ENCODE measurements at places on chromosomes 16 and 17.

DNA sequence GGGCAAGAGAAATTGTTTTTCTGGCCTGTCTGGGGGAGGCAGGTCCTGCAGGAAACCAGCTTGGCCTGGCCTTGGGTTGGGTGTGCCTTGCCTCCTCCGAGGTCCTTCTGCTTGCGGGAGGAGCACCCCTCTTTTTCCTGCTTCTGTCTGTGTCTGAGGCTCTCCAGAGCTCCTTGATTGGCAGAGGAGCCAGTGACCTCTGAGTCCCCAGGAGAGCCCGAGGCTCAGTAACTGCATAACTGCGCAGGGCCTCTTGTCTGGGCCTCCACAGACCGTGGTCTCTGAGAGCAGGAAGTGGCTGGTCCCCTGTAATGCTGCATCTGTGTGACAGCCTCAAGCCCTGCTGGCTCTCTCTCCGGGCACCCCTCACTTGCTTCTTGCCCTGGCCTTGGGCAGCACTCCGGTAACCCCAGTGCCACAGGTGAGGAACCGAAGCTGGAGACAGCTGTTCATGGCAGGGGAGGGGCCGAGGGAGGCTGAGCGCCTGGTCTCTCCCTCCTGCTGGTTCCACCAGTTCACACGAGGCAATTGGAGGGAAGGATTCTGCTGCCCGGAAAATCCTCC is 1.6 kb downstream of the CAPN15 start:
- DNase-seq, result no peak

DNA sequence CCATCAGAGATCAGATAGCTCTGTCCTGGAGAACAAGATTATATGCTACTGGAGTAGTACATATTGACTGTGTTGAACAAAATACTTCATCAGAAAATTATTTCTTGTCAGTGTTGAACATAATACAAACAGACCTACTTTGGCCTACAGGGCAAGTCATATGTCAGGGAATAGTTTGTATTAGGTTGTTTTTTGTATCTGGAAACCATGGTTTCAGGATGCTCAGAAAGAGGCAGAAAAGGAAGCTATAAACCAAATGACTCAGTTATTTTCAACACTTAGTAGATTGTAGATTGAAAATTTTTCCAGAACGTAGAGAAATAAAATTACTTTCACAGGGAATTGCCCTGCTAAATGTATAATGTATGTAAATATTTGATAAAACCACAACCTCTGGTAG is 198.4 kb downstream of the CYB561 start:
- no peak for DNase-seq

DNA sequence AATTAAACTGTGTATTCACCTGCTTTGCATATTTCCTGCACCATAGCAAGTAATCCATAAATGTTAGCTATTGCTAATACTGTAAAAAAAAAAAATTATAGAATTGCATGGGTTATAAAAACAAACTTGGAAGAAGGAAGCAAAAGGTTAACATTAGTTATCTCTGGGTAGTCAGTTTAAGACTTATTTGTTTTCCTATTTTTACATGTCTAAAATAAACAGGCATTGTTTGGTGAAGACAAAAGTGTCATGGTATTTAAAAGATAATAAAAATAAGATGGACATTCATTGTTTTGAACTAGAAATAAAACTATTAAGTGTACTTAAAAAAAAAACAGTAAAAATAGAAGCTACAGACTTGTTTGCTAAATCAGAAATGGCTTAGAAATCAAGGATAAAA is 313.8 kb downstream of the SOX9 start:
- DNase-seq, result no peak

DNA sequence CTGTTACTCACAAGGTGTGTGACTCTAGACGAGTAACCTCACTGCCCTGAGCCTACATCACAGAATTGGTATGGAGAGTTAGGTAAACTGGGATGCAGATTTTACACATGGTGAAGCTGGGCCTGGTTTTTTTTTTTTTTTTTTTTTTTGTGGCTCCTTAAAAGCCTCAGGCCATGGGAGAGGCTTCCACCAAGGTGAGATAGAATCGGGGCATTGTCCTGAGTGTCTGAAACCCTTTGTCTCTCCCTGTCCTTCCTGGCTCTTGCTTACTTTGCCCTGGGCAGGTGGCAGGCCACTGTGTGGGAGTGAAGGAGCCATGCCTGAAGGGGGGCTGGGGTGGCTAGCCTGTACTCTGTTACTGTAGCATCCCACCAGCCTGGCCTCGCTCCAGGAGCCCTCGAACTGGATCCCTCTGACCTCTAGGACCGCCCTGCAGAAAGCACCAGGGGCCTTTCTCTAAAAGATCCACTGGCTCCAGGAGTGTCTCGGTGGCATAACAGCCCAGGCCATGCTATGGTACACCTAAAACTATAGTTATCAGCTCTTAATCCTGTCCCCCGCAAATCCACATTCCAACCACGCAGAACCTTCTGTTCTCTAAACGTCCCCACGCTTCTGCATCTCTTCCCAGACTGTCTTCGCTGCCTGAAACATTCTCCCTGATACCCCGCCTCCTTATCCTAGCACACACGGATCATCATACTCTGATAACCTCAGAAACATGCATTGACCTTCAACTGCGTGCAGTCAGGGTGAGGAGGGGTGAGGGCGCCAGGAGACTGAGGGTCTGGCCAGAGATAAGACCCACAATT is 1.7 kb upstream of the SLC13A2 start:
- DNase-seq, result no peak

GRCh38 chr17:46144246-46144645 is 49.0 kb downstream of the KANSL1 start:
- no peak for DNase-seq

GRCh38 chr16:57745768-57746167 is 10.2 kb downstream of the KATNB1 start:
- no peak for DNase-seq

GRCh38 chr17:36983618-36984017 is 34.9 kb downstream of the AATF start:
- DNase-seq, result no peak

DNA sequence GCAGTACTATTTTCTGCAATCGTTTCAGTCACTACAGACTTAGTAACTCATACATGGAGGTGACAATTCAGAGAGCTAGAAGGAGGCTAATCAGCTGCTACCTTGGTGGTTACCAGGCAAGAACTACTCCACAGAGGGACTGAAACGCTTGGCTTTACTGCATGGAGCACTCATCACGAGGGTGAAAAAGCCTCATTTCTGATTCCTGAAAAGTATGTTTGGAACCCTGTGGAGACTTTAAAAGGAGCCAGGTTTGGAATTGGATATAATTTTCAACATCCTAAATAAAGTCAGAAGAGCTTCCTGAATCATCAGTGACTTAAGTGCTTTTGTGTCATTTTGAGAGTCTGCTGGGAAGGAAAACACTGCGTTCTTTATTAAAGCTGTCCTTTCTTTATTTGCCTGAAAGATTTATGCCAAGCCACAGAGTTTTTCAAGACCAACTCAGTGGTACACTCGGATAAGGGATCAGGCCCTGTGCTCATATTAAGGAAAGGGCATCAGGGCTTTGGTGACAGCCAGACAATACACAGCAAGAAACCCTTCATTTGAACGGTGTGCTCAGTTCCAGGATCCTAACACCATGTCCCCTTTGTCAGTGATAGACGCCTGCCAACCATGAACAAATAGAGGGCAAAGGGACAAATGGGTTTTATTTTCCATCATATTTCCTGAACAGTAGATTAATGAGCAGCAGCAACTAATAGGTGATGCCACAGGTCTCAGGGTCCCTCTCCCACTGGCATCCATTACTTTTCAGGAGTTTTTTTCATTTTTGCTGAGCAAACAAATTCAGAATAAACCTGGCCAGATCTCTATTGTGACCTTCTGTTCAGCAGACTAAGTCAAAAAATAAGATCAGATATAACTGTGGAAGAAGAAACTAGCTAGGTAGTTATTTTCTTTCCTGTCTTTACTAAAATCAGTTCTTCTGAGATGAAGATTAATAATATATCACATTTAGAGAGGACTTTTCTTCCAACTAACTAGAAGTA is 80.5 kb upstream of the CLEC18B start:
- DNase-seq, result no peak

GRCh38 chr17:77388384-77389306 is 247.9 kb downstream of the SEC14L1 start:
- no peak for DNase-seq

DNA sequence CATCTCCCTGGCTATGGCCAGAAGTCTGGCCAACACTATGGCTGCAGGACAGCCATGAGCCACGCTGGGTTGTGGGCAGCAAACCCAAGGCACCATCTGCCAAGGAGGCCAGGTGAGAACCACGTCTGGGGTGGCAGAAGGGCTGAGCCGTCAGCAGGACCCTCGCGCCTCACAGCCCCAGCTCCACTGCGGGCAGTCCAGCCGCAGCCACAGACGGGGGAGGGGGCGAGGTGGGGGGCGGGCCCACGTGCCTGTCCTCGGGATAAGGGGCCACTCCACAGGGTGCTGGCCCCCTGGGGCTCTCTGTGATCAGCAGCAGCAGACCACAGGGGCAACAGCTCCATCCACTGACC is 6.5 kb upstream of the BAIAP2 start:
- no peak for DNase-seq

DNA sequence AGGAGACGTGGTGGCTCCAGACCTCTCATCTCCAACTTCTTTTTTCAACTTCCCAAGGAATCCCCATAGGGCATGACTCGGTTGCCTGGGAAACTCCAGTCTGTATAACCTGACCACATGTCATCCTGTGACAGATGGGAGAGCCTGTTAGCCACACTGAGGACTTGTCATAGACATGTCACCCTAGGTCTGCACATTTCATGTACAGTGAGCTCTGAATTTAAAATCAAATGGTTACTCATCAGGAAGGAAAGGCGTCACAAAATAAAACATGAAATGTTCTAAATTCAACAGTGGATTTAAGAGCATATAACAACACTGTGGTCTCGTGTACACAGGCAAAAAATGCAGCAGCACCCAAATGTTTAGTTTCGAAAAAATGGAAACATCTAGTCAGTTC is 22.2 kb upstream of the ADAMTS18 start:
- no peak for DNase-seq

DNA sequence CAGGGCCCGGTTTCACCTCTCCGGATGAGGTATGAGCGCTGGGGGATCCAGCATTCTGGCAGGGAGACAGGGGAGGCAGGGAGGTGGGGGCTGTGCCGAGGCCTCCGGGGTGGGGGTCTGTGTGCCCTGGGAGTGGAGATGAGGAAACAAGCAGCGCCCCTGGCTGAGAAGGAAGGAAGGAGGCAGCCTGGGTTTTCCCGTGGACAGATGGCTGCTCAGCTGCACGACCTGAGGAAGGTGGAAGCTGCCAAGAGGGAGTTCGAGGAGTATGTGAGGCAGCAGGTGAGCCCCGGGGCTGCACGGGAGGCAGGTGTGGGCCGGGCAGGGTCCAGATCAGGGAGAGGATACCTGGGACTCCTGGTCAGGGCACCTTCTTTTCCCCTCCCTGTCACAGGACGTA is 4.3 kb downstream of the RNF112 start:
- DNase-seq, result no peak

DNA sequence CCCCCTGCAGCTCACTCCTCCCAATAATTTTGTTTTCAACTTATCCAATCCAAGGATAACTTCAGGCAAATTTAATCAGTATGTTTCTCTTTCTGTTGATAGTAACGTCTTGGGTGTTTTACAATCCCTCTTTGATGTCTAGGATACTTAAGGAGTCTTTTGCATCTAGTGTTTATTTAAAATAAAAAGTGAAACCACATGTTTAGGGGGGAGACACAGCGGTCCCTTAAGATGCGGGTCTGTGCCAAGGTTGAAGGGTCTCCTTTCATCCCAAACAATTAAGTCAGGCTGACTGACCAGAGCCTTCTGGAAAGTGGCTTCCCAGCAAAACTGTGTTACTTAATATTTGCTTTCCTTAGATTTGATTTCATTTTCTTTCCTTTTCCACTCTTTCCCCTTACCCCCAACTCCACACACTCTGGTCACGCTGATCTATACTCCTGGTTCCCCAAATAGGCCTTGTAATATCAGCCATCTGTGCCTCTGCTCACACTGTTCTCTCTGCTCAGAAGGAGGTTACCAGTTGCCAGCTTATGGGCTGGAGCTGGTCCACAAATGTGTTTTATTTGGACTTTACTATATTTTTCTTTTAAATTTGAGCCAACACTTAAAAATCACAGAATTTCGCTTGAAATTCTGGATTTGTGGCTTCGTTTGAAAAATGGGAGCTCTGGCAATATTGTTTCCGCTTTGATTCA is 11.2 kb downstream of the ANKS4B start:
- DNase-seq, result no peak

DNA sequence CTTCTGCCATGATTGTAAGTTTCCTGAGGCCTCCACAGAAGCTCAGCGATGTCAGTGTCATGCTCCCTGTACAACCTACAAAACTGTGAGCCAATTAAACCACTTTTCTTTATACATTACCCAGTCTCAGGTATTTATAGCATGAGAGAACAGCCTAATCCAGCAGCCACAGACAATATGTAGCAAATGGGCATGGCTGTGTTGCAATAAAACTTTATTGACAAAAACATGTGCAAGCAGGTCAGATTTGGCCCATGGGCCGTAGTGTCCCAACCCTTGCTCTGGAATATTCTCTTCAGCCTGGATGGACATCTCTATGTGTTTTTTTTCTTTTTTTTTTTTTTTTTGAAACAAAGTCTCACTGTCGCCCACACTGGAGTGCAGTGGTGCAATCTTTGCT is 60.9 kb upstream of the EEF2KMT start:
- DNase-seq, result no peak

- no peak for DNase-seq
These were observed 87.8 kb downstream of the SPAG9 start for GRCh38 chr17:51032850-51033249.

DNA sequence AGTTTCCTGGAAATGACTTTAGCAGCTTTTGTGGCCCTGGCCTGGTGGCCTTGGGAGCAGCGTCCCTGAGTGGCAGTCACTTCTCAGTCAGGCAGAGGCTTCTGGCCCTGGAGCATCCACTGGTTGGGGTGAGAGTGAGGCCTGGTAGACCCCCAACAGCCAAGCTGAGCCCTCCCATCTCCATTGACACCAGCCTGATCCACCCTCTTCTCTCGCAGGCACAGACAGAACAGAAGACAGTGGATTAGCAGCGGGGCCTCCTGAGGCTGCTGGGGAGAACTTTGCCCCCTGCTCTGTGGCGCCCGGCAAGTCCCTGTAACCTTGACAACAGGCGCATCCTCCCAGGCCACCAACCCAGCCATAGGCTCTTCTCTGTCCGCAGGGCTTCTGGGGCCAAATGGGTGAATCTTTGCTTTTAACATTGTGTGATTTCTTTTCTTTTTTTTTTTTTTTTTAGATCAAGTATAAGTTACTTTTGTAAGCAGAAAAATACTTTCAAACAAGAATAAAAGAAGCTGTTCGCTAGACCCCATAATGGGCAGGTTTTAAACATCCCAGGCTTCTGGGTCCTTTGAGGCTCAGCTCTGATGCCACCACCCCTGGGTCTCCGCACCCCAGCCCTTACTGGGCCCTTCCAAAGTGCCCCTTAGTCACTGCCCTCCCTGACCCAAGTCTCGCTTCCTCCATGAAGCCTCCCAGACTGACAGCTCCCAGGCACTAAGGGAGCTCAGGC is 12.7 kb upstream of the FLYWCH1 start:
- no peak for DNase-seq

GRCh38 chr17:57400648-57401047 is 144.3 kb downstream of the MSI2 start:
- no peak for DNase-seq

GRCh38 chr16:70743791-70744190 is 57.2 kb downstream of the VAC14 start:
- DNase-seq, result no peak

GRCh38 chr17:45077643-45078042 is 16.5 kb downstream of the NMT1 start:
- DNase-seq, result no peak
